ENCODE measurements at places on chromosomes 13 and 19. TPM values are rescaled to one million over a fixed set of nuclear protein-coding genes. Genes with fewer than 3 reads are reported as not detected.

DNA sequence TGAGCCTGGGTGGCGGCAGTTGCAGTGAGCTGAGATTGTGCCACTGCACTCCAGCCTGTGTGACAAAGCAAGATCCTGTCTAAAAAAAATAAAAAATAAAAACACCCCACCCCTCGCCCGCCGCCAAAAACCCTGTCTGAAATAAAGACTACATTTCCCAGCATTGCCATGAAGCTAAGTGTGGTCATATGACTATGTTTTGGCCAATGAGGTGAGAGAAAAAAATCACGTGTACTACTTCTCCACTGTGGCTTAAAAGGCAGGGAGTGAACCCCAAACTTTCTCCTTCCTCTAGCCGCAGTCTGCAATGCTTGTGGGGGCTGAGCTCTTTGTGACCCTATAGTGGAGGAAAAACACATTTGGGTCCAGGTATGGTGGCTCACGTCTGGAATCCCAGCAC is 54.9 kb downstream of the COLGALT1 start:
- peak; percentile 44 for DNase-seq

DNA sequence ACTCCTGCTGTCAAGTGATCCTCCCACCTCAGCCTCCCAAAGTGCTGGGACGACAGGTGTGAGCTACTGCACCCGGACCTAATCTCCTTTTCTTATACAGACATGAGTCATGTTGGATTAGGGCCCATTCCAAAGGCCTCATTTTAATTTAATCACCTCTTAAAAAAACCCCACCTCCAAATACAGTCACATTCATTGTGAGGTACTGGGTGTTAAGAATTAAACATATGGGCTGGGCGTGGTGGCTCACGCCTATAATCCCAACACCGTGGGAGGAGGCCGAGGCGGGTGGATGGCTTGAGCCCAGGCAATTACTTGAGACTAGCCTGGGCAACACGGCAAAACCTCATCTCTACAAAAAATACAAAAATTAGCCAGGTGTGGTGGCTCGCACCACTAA is 46.6 kb downstream of the PIN1 start:
- no peak for DNase-seq

DNA sequence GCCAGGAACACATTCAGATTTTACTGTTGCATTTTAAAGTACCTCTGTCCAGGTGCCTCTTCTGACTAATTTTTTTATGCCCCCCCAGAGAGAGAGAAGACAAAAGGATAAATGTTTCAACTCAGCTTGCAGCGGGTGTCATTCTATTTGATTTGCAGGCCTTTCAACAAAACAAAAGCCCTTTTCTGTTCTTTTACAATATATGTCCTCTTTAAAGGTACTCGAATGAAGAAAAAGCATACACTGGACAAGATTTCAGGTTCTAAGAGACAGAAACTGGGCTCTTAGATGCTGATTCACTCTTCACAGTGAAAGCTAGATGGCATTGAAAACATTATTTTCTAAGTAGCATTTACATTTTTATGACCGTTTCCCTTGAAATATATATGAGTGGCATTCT is 2.9 kb upstream of the FRY start:
- DNase-seq = no peak

DNA sequence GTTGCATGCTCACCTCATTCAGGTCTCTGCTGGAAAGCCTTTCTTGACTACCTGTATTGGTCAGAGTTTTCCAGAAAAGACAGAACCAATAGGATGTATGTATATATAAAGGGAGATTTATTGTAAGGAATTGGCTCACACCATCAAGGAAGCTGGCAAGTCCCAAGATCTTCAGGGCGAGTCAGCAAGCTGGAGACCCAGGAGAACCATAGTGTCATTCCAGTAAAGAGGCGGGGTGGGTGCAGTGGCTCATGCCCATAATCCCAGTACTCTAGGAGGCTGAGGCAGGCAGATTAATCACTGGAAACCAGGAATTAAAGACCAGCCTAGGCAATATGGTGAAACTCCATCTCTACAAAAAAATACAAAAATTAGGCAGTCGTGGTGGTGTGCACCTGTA is 30.4 kb upstream of the FARP1 start:
- DNase-seq = no peak

DNA sequence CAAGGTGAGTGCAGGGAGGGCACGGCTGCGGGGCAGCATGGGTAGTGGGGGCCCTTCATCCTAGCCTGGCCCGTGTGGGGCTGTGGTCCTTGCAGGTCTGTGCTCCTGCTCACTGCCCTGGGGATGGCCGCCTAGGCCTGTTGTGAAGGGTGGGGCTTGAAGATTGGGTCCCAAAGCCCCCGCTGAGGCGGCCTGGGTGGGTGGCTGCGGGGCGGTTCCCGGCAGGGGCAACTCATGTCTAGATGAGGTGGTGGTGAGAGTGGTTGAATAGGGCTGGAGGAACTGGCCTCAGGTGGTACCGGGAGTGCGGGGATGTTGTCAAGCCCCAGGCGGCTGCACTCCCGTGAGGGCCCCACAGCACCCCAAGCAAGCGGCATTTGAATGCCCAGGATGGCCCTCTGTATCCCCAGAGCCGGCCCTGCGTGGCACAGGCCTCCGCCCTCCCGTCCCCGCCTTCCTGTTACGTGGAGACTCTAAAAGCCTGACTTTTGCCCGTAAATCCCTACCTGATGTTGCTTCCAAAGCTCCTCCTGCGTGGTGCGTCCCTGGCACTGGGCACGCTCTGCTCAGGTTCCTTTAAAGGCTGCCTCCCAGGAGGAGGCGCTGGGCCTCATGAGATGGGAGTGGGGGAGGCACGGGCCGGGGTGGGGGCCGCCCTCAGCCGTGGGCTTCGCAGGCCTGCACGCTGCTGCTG is 15.0 kb downstream of the SPPL2B start:
- DNase-seq = no peak

GRCh38 chr13:98972627-98973026 is 5.2 kb downstream of the DOCK9 start:
- DNase-seq = no peak

DNA sequence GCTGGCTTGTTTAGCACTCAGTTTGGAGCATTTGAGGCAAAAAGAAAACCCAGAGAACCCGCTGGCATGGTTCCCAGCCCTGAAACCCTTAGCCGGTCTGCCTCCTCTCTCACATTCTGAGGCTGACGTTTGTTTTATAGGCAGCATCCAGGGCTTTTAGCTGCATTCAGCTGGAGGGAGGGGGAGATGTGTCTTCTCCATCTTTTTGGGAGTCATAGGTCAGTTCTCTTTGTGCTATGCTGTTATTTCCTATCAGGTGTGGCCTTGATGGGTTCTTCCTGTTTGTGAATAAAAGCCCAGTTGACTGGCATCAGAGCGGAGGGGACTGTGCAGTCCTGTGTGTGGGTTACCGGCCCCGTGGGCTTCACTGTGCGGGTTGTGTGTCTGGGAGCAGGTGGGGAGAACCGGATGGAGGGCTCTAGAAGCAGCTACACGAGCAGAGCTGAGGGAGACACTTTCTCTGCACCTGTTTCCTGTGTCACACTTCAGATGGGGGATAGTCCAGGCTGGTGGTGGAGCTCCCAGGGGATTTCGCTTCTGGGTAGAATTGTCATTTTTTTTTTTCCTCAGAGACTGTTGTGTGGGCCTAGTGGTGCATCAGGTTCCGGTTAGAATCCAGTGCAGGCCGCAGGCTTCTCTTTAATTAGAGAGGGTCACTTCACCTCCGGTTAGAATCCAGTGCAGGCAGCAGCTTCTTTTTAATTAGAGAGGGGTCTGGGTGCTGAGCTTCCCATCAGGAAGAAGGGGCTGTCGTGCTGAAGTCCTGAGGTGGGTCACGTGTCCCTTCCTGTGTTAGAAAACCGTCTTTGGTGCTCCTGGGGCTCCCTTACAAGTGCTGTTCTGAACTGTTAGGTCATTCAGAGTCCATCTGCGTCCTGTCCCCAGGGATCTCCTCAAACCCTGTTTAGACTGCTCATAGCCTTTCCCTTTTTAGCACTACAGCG is 69.6 kb downstream of the ARHGEF7 start:
- no peak for DNase-seq

GRCh38 chr19:56837004-56837403 is 3.5 kb downstream of the PEG3 start:
- no peak for DNase-seq

DNA sequence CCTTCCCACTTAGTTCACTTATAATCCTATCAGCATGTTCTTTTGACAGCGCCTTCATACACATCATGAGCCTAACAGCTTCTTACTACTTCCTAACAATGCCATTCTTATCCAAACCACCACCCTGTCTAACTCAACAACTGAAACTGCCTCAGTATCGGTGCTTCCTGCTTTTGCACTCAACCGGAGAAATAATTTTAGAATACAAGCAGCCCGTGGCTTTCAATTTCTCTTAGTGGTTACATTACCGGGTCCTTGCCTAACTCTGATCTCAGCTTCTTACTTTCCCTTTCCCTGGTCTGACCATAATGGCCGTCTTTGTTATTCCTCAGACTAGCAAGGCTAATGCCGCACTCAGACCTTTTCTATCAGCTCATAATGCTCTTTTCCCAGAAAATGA is 17.0 kb downstream of the ZFP82 start:
- no peak for DNase-seq

CEACAM16 gene
- total RNA-seq = not detected

SMIM44 gene
- not detected for total RNA-seq

CCDC194 gene
- not detected for total RNA-seq

CADM4 gene
- total RNA-seq = 13.1 TPM

VSTM2B gene
- total RNA-seq = not detected
